ENCODE measurements at places on chromosomes 12 and 14.

DNA sequence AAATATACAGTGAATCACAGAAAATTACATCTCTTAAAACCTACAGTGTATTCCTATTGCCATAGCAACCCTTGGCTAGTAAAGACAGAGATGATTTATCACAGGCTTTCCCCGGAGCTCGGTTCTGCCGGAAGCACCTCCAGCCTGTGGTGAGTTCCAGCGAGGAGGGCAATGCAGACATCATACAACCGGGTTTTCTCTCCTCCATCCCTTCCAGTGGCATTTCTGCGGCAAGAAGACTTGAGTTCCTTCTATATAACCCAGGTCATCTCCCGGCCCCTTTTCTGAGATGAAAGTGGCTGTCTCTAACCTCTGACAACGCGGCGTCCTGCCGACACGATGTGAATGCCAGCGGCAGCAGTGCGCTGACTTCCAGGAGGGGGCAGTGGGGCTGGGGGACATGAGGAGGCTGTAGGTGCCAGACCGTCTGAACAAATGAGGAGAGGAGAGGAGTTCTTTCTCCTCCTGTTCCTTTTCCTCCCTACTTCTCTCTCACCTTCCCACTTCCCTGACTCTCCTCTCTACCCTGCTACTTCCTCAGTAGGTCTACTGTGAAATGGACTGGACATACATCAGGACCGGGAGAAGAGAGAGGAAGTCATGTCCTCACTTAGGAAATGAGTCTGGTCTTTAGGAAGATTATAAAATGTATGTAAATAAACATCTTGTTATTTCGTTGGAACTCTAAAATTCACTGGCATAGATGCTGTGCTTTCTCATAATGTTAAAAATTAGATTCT, 68.6 kb upstream of the MAX start:
- peak; percentile 8 for DNase-seq

- no peak for DNase-seq
These were observed 85.9 kb downstream of the FOXN4 start for GRCh38 chr12:109223211-109223610.

DNA sequence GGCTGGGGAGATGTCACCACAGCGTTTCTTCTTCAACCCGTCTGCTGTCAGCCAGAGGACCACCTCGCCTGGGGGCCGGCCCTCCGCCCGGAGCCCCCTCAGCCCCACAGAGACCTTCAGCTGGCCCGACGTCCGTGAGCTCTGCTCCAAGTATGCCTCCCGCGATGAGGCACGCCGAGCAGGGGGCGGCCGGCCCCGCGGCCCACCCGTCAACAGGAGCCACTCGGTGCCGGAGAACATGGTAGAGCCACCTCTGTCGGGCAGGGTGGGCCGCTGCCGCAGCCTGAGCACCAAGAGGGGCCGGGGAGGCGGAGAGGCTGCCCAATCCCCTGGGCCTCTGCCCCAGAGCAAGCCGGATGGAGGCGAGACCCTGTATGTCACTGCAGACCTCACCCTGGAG, 38.8 kb downstream of the PLEKHG3 start:
- no peak for DNase-seq

DNA sequence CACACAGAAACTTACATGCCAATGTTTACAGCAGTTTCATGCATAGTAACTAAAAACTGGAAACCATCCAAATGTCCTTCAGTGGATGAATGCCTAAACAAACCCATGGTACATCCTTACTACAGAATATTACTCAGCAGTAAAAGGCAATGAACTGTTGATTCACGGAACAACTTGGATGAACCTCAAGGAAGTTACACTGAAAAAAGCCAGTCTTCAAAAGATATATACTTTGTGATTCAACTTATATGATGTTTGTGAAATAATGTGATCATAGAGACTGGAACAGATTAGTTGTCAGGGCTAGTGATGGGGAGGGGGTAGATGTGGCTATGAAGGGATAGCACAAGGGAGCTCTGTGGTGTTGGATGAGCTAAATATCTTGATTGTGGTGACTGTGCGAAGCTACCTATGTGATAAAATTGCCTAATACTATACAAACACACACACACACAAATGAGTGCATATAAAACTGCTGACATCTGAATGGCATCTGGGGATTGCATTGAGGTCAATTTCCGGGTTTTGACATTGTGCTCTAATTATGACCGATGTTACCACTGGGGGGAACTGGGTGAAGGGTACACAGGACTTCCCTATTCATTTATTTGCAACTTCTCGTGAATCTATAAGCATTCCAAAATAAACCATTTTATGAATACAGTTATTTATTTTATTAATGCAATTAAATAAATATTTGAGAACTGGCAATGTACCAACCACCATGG, 94.3 kb downstream of the RIN3 start:
- no peak for DNase-seq

GRCh38 chr12:52081263-52081733, 1.8 kb downstream of the SMIM41 start:
- no peak for DNase-seq

GRCh38 chr12:39365364-39366001, 77.4 kb downstream of the KIF21A start:
- DNase-seq: no peak

DNA sequence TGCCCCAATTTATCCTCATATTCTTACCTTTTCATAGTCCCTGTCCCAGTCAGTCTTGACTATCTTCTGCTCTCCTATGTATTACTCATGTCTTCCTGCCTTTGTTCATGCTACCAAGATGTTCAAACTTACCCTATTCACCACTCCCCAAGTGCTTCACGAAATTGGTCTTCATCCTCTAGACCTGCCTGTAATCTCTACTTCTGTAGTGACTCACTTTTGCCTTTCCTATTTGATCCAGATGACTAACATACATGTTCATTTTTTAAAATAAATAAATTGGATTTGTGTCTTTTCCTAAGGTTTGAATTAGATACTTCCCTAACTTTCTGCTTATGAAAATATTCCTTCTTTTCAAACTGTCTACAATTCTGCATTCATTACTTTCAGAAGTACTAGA, 107.7 kb upstream of the PPM1H start:
- no peak for DNase-seq
